ENCODE measurements at places on chromosomes 1 and 21.

DNA sequence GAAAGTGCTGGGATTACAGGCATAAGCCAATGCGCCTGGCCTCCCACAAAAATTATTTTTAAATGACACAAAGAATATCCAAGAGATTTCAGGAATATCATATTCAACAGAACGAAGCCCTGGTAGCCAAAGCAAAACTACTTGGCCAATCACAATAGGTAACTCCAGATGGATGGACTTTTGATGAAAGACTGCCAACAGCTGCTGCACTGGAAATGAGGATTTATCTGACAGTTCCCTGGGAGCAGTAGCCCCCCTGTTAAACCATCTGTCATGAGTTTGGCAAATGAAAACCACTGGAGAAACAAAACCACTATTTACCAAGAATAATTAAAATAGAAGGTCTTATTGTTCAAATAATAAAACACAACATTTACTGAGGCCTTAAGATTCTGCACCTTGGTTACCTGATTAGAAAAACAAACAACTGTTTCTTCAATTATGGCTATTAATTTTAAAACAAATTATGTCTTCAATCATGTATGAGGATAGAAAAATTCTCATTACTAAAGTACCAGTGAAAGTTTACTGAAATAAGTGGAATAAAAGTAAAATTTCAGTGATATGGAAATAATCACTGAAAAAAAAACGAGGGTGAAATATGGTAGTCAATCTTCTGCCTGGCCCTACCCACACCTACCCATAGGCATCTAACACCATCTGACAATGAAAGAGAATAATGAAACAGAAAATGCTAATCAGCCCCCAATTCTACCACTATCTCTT is 34.3 kb upstream of the PSMG1 start:
- DNase-seq, result no peak

DNA sequence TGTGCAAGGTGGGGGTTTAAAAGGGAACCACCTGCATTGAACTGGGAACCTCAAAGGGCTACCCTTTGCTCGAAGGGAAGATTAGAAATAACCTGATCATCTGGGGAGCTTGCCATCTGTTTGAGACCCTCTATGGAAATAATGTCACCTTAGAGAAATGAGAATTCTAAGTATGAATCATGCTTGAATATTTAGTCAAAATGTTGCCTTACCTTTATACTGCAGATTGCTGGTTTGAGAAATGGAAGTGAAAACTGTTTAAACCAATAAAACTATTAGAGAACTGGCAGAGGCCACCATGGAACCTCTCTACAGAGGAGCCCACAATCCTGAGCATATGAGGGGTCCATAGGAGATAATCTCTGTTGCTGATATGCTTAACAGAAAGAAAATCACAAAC is 131.2 kb upstream of the FAM78B start:
- no peak for DNase-seq

GRCh38 chr1:160874935-160875334 is 10.0 kb downstream of the ITLN1 start:
- DNase-seq, result no peak

GRCh38 chr1:2303781-2304180 is 75.7 kb downstream of the SKI start:
- no peak for DNase-seq

DNA sequence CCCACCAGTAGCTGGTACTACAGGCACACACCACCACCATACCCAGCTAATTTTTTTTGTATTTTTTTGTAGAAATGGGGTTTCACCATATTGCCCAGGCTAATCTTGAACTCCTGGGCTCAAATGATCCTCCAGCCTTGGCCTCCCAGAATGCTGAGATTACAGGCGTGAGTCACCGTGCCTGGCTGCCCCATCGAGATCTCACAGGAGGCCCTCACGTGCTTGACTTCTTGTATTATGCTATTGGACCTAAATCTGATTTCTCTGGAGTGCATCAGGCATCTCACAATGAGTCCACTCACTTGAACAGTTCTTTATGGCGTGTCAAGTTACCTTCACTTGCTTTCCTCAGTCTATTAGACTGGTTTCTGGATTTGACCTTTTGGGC is 9.3 kb upstream of the RSRP1 start:
- DNase-seq, result no peak

- no peak for DNase-seq
Observed at GRCh38 chr1:87684713-87685205, 356.1 kb downstream of the LMO4 start.

DNA sequence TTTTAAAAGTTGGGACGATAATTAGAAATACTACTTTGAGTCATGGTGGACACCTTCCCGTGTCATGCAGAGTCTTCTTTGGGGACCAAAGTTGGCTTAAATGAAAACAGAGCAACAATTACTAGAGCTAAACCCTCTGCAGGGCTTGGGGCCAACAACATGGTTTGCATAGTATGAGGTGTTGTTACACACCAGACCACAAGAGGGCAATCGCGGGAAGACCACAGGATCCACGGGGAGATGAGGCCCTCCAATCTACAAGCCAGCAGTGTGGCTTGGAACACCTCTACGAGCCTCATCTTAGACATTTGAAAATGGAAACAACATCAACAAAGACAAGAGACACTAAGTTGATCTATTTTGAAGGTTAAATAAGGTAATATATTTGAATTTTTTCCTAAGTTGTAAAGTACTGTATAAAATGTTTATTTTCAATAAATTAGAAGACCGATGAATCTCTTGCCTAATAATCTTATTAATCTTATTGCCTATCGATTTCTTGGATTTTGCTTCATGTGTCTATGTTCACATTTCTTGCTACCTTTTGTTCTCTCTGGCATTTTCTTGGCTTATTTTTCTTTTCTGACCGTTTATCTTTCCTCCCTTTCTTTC is 8.2 kb upstream of the SMCP start:
- DNase-seq, result peak; percentile 71

- DNase-seq, result no peak
Observed at GRCh38 chr1:246447501-246447900, 59.6 kb downstream of the SMYD3 start.

DNA sequence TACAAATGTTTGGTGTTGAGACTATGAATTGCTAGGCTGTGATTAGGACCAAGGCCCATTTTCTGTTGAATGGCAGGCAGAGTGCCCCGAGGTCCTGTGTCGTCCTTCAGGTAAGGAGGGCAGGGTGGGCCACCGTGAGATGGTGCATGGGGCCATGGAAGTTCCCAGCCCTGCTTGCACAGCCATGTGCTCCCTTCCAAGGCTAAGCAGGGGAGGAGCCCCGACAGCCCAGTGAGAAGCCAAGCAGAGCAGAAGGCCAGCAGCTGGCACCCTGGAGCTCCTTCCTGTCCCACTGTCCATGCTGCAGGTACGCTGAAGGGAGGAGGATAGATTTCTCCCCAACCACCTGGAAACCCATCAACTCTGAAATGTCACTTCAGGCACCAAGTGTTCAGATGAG is 8.2 kb upstream of the NUAK2 start:
- no peak for DNase-seq

DNA sequence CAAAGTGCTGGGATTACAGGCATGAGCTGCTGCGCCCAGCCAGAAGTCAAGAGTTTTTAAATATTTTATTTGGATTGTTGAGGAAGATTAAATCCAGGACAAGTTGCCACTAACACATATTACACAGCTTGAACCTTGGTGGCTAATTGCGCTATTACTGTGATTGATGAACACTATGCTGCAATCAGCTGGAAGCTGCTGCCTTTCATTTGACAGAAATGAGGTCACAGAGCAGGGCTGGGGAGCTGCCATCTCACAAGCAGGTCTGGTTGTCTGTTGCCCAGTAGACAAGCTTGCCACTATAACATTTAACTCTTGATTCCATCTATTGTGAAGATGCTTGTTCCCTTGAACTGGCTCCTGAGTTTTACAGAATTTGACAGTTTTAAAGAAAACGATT is 37.4 kb upstream of the NRDC start:
- no peak for DNase-seq

DNA sequence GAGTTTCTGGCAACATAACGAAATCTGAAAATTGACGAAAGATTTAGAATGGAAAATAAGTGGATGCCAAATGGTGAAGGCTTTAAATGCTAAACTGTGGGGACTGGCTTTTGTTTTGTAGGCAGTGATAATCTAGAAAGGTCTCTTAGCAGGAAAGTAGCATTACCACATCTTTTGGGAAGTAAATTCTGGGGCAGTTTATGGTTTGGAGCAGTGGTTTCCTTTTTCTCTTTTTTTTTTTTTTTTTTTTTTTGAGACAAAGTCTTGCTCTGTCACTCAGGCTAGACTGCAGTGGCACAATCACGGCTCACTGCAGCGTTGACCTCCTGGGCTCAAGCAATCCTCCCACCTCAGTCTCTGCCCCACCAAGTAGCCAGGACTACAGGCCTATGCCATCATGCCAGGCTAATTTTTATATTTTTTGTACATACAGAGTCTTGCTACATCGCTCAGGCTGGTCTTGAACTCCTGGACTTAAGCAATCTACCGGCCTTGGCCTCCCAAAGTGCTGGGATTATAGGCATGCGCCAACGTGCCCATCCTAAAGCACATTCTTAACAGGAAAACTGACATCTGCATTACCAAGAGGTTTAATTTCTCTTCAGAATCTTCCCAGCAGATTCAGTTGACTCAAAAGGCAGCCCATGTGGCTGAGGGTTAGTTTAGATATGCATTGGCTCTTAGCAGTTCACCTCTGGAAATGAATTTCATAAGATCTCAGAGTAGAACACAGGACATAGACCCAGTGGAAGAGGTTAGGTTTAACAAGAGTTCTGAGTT is 32.9 kb downstream of the C21orf91 start:
- no peak for DNase-seq

DNA sequence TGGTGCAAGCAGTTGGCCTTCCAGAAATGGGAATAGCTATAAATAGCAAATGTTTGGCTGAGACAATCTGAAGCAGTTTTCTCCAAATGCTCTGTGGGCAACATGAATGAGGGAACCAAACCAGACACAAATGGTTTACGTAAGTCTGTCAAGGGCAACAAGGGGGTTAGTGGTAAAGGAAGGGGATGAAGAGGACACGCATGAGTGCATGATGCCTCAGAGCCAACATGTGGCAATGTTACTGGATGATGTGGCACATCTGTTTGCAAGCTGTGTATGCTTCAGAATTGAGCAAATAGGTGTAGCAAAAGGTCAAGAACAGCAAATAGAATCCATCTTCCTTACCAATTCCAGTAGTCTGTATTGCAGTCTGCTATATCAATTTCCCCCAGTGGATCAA is 76.3 kb upstream of the LMO4 start:
- DNase-seq, result no peak

- no peak for DNase-seq
Observed at GRCh38 chr1:212526111-212526491, 82.5 kb upstream of the ATF3 start.

DNA sequence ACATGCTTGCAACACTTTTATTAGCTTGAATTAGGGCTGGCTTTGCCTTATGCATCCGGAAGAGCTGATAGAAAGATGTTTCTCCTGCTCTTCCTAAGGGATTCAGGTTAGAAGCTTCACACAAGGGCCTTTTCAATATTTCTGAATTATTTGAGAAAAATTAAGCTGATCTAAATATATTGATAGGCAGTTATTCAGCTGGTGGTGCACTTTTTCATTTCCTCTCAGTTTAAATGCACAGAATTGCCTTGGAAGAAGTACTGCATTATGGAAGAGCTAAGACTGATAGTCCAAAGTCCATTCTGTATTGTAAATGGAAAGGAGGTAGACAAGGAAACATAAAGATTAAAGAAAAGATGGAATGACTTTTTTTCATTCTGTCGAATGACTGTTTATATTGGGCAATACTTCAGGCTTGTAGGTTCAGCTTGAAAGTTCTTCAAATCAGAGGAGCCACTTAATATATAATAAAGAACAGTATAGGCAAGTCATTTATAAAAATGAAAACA is 398.4 kb upstream of the B3GALT2 start:
- no peak for DNase-seq

DNA sequence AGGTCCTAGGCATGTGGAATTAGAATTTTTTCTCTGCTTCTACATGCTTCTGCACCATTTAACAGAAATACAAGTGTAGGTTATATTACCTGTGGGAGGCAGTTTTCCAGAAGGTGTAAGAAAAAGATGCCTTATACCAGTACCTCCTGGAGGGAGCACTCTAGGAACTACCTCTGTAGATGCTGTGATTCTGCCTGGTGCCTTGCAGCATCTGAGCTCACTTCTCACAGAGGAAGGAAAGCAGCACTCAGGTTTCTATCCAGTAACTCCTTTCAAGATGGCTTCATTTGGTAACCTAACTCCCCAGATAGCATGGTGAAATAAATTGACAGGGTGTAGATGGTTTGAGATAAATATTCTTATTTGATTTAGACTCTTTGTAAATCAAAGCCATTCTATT is 50.3 kb downstream of the GIPC2 start:
- no peak for DNase-seq

GRCh38 chr1:69585666-69586065 is 17.9 kb downstream of the LRRC7 start:
- no peak for DNase-seq

- no peak for DNase-seq
Observed at GRCh38 chr1:230430499-230430898, 4.4 kb upstream of the PGBD5 start.

DNA sequence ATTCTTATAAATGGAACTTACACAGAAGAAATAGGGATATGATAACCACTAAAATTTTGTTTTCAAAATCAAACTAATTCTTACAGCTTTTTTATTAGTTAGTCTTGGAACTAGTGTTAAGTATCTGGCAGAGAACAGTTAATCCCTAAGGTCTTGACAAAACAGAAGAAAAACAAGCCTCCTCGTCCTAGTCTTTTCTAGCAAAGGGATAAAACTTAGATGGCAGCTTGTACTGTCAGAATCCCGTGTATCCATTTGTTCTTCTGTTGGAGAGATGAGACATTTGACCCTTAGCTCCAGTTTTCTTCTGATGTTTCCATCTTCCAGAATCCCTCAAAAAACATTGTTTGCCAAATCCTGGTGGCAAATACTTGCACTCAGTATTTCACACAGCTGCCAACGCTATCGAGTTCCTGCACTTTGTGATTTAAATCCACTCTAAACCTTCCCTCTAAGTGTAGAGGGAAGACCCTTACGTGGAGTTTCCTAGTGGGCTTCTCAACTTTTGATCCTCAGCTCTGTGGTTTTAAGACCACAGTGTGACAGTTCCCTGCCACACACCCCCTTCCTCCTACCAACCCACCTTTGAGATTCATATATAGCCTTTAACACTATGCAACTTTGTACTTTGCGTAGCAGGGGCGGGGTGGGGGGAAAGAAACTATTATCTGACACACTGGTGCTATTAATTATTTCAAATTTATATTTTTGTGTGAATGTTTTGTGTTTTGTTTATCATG is 42.3 kb upstream of the LAMC2 start:
- DNase-seq, result no peak

DNA sequence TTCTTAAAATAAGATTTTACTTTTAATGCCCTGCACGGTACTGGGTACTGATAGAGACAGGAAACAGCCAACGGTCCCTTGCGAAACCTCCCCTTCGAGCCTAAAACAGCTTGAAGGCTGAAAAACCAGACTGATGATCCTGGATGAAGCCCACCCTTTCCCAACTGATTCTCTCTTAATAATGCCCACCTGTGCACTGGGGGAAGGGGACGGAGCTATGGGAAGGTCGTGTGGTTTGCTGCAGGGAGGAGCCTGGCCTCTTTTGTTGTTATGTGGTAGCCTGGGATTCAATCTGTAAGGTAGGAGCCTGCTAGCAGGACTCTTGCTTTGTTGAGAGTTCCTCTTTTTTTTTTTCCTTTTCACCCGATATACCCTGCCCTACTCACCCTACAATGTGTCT is 25.6 kb downstream of the SAMSN1 start:
- DNase-seq, result no peak

All from activated CD4-positive, alpha-beta T cell treated with anti-CD3 and anti-CD28 coated beads, Interleukin-2, amount 50 U/mL, for 48 hours (primary cell).